ENCODE measurements at places on chromosomes 3 and 15.

- no peak for DNase-seq
Observed at GRCh38 chr15:90790561-90790960, 73.4 kb downstream of the BLM start.

DNA sequence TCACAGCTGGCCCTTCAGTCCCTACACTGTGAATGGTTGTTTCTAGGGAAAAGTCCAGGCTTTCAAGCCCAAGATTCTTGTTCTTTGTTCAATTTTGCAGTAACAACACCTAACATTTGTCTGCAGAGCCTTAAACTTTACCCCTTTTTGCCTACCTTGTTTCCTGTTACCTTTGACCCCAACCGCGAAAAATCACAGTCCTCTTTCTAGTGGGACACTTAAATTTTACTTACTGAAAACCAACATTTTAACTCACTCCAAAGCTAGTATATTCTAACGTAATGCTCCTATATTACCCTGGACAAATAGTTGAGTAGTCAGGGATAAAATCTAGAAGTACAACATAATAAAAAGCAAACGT is 649 bp upstream of the PIK3CB start:
- no peak for DNase-seq

- DNase-seq = no peak
Observed at GRCh38 chr15:90594301-90594738, 64.6 kb downstream of the CRTC3 start.

GRCh38 chr3:142568393-142569017 is 10.0 kb downstream of the ATR start:
- no peak for DNase-seq

Data from neural crest cell (in vitro differentiated cells).